Pancreas (tissue), 10 donors: ENCODE measurements at places on chromosomes 3 and 15. TPM values are rescaled to one million over a fixed set of nuclear protein-coding genes. Genes with fewer than 3 reads are reported as not detected.
A peak's percentile ranks its signal among the peaks of the same experiment; 100 is the strongest.

DNA sequence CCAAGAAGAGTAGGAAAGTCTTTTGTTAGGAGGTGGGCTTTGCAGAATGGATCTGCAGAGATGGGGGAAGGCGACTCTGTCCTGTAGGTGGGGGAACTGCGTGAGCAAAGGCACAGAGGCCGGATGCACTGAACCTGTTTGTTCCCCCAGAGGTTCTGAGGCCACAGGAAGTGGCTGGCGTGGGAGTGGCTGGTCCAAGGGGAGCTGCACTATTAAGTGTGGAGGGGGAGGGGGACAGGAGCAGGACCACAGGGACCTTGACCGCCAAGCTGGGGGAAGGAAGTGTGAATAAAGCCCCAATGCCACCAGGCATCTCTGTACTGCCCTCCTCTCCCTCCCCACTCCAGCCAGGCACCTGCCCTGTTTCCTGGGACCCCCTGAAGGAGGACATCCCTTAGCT, 51.8 kb downstream of the CYP11A1 start:
- no peak for DNase-seq

DNA sequence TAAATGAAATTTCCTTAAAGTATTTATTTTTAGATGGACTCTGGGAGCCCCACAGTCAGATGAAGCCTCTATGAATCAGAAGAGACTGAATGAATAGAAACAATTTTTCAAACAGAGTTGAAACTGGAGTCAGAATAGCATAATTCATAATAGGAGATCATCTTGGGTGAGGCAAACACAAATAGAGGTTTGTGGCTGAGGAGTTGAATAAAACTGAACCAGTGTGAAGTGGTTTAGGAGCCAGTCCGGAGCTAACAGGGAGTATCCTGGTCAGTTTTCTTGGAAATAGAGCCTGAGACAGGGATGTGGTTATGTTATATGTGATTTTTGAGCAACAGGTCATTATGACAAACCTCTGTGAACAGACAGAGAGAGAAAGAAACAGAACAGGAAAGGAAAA, 39.2 kb downstream of the SAMMSON start:
- DNase-seq: no peak

DNA sequence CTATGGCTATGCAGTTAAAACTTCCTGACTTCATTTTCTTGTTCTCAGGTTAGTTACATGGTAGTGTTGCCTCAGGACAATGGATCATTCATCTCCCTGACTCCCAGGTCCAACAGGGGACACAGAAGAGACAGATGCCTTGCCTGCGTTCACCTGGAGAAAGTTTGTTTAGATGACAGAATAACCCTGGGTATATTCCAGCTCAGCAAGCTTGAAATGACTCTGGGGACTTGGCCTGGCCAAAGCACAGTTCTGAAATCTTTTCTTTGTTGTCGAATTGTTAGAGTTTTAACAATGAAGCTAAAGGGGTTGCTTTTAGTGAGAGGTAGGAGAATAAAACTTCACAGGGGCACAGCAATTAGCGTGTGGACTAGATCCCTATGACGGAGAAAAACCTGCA, 206.1 kb downstream of the PDZRN3 start:
- no peak for DNase-seq

GRCh38 chr3:66762916-66763693, 235.0 kb upstream of the KBTBD8 start:
- no peak for DNase-seq

Gene TM4SF18
- 3.3 TPM for total RNA-seq

GRCh38 chr3:152056073-152056472, 182.6 kb downstream of the SUCNR1 start:
- DNase-seq: no peak

- no peak for DNase-seq
Observed at GRCh38 chr15:80615361-80615736, 79.8 kb upstream of the ABHD17C start.

DNA sequence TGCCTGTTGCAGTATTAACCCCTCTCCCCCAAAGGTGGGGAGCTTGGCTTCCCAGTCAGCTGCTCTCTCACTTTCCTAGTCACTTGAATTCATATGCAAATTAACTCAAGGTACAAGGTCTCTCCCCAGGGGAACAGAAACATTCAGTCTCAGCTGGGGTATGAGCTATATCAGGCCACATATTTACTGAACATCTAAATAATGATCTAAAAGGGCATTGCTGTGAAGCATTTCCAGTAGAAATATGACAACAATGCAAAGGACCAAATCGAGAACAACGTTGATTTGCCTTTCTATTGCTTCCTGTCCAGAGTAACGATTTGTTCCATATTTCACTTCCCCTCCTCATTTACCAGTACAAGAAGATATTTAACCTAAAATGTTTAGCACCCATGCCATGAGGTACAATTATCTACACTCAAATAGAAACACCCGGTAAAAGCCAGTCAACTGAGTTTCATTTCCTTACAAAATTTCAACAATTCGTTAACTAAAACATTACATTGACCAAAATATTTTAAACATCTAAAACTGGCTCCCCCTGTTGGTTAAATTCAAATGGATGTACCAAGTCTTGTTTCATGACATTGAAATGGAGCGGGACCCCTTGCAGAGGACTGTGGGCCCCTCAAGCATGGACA, 36.5 kb upstream of the KLHL6 start:
- DNase-seq: no peak

Gene KNG1
- 0.51 TPM for total RNA-seq

DNA sequence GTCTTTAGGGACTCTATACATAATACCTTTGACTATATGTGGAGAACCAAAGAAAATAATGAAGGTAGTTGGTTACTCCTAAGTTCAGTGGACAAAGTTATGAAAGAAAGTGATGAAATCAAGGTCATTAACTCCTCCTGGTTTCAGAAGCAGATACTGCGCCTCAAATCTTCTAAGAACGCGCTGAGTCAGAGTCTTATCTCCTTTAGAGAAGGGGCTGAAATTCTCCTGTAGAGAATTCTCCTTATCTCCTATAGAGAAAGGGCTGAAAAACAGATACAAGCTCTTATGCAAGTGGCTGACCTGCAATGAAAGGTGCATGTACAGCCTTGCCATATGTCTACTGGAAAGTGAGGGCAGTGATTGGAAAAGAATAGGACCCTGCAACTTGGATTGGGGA, 824.2 kb downstream of the NSUN3 start:
- no peak for DNase-seq

- no peak for DNase-seq
Observed at GRCh38 chr3:183156266-183156665, 6.3 kb downstream of the LAMP3 start.

GRCh38 chr3:102361101-102361500, 73.7 kb upstream of the ZPLD1 start:
- no peak for DNase-seq

DNA sequence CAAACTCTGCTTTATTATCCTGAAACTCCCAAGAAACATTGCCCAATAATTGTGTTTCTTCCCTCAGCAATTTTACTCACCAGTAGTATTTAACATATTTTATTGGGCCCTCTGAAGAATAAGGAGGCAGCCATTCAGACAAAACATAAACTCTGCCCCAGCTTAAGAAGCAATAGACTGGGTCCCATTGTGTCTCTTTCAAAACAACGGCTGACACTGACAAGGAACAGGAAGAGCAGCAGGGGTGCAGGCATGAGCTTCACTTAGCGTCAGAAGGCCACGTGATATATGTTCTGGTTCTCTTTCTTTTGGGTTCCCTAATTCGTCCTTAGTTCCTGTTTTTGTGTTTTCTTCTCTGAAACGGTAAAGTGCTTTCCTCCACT, 242.3 kb downstream of the FHIT start:
- DNase-seq: peak; percentile 24
